Activated CD4-positive, alpha-beta memory T cell treated with anti-CD3 and anti-CD28 coated beads, Interleukin-2, amount 10 ng/mL, durations not matched to agents 7 days and 5 days (primary cell): ENCODE measurements at places on chromosomes 2 and 18. TPM values are rescaled to one million over a fixed set of nuclear protein-coding genes. Genes with fewer than 3 reads are reported as not detected.

GRCh38 chr18:73923866-73924265 lies 223.8 kb downstream of the FBXO15 start:
- DNase-seq: no peak

DNA sequence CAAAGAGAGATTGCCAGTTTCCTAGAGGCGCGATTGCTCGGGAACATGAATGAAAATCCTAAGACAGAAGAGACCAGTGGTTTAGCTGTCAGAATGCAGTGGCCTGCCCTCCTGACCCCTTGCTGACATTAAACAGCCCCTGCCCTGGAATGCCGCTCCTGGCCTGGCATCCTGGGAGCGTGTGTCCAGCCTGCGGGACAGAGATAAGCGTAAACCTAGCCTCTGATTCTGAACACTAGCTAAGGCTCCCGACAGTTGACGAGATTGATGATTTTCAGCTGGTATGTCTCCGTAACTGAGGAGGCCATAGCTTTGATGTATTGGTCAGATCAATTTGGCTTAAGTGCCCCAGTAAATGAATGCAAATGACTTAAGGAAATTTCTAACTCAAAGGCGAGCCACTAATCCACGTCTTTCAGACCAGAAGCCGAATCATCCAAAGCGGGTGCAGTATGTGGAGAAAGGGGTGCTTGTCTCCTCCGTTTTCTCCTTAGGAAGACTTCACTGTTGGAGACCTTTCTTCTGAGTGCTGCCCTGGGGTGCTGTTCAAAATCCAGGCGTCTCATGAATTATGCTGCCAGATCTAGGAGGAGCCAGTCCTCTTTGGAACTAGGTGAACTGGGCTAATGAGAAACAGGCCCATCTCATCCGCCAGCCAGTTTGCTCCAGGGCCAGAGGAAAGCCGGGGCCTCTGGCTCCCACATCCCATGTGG lies 142.5 kb upstream of the L3MBTL4 start:
- no peak for DNase-seq

DNA sequence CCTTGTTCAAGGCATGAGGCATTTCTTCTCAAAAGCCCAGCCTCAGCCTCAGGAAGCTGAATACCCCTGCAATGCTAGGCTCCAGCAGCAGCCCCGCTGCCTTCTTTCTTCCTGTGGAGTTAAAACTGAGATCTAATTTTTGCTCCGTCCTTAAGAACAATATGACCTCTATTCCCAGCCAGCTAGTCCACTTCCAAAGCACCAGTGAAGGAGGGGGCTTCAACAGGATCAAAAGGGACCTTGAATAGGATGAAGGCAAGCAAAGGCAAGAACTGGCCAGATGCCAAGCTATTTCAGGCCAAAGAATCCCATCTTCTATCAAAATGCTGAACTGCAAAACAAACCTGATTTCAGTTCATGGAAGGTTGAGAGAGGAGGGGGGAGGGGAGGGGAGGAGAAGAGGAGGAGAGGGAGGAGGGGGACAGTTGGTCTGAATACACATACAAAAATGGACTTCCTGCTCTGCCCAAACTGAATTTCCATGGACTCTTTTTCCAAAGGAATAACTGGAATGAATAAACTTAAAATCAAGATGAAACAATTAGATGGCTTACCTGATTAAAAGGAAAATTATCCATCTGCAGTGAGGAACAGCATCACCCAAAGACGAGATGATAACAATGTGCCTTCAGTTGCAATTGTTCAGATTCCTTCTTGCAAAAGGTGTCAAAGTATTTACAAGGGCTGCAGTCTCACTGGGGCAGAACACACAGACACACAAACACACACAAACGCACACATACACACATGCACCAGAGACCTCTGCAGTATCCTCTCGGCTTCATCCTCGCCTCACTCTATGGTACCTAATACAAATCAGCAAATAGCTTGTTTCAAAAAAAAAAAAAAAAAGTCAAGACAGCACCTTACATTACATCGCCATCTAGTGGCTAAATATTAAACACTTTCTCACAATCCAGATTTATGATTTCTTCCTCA lies at the start of gene SCN1A:
Gene SCN1A (minus strand): TSS at position 804 of the 939 bp plus-strand sequence. CDS start 54,399 bp downstream, outside the sequence.
- DNase-seq: no peak

DNA sequence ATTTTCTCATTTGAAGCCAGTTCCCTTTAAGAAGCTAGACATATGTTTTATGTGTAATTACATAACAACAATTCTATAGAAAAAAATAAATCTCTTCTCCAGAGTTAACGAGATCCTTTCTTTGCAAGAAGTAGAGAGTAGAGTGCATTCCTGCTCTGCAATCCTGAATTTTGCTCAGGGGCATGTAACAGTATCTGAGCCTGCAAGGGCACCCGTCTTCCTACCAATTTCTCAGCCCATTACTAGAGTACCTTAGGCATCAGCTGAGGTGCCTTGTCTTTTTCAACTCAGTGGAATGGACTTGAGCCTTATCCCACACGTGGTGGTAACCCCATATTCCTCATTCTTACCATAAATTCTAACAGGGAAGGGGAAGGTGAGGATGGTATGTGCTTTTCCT lies 205.9 kb downstream of the IKZF2 start:
- no peak for DNase-seq

DNA sequence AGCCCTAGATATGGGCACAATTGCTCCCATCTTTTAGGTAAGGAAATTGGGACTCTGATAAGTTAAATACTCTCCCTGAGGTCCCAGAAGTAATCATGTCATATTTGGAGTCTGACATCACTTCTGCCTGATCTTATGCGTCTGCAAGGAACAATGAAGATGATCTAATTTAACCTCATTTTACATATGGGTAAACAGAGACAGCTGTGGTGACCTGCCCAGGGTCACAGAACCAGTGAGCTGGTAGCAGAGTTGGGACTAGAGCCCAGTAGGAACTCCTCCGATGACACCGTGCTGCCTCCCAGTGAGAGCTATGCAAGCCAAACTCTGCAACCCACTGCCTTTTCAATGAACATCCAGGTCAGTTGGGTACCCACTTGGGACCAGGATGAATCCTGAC lies 17.8 kb downstream of the CTAGE1 start:
- DNase-seq: no peak

DNA sequence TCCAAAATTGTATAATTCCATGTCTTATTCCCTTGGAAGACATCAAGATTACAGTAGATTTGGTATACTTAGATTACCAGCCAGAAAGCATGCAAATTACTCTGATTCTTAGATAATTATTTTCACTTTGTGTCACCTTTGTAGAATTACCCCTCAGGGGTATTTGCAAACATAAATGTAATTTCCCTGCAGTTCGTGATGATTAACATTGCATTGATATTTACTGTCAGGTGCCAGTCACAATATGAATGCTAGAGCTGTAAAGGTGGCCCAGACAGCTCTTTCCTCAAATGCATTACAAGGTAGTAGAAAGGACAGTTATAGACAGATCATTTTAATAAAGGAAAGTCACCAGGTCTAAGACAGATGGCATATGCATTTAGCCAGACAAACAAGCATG lies 1537.5 kb upstream of the PIK3C3 start:
- DNase-seq: no peak

DNA sequence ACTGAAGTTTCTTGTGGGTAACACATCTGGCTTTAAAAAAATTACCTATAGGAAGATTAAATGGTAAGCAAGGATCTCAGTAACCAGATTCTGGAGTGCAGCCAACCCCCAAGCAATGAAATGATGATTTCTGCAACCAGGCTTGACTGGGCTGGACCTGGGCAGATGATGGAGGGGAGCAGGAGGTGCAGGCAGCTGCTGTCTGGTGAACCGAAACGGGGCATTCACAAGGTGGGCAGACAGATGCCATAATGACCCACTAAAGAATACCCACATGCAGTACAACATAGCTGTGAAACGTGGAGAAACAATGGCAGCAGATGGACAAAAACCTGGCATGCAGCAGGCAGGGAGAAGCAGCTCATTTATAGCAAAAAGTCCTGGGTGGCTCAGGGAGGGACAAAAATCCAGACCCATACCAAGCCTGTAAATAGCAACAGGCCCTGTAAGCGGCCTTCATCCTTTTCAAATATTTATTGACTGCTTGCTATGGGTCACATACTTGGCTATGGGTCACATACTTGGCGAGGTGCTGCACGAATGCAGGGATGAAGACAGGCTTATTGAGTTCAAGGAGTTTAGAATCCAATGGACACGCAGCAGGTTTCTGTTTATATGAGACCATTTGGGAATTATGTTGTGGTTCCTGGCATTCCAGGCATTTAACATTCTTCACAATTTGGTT lies 244.7 kb downstream of the HRH4 start:
- DNase-seq: no peak

The KLHL41 gene
- not detected for total RNA-seq
